MCF 10A (cell line): ENCODE measurements at places on chromosomes 1 and 21.
A peak's percentile ranks its signal among the peaks of the same experiment; 100 is the strongest.

GRCh38 chr1:180503280-180503862 is 994 bp upstream of the ACBD6 start:
- DNase-seq = peak; percentile 53

- DNase-seq = no peak
Measured at GRCh38 chr1:226470921-226471866, 63.3 kb upstream of the PARP1 start.

GRCh38 chr21:46295996-46296752 is 10.0 kb downstream of the YBEY start:
- DNase-seq = no peak

DNA sequence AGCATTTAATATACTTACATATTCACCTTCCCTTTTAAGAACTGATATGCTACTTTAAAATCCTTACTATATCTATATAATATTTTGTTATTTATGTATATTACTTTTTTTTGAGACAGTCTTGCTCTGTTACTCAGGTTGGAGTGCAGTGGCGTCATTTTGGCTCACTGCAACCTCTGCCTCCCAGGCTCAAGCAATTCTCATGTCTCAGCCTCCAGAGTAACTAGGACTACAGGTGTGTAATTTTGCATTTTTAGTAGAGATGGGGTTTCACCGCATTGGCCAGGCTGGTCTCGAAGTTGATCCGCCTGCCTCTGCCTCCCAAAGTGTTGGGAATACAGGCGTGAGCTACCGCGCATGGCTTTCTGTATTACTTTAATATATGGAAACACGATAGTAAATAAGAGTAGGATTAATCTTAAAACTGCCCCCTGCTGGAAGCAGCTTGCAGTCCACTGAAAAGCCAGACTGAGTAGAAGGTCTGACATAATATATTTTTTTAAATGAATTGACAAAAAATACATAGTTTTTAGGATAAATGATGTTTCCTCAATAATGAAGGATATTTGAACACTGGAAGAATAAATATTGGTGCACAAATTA is 24.4 kb downstream of the RCAN3 start:
- peak; percentile 38 for DNase-seq

GRCh38 chr1:235882816-235883215 is 16.1 kb upstream of the LYST start:
- no peak for DNase-seq

DNA sequence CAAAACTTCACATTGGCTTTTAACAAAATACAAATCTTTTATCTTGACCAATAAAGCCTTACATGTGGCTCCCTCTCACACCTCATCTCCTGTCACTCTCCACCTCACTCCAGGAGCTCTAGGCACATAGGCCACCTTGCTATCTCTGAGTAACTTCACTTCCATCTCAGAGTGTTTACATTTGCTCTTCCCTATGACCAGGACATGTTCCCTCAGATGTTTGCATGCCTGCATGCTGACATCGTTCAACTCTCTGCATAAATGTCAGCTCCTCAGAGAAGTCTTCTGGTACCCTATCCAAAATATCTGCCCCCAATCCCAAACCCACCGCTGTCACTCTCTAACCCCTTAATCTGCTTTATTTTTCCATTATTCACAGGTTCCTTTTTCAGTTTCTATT is 110.9 kb downstream of the TOMM20 start:
- DNase-seq = peak; percentile 25

DNA sequence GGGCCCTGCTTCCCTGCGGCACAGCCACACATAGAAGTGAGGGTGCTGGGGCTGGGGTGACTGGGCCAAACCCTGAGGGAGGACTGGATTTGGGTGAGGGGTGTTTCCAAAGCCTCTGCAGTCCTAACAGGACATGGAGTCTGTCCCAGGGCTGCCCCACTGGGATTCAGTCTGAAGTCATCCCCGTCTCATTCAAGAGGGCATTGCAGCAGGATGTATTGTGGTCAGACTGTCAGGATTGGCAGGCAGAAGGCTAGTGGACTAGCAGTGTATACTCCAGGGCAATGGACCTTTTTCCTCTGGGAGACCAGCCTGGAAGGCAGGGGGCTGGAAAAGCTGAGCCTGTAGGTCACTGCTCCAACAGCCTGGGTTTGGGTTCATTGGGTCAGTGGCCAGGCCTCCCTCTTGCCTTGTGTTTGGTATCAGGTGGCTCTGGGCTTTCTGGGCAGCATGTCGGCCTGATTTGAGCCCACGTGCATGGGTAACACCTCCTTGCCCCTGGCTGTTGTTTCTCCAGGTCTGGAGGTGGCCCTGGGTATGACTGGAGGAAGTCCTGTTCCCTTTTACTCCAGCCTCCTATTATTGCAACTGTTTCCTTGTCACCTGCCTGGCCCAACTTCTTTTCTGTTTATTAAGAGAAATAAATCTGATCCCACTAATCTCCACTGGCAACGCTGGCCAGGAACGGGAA is 41.0 kb upstream of the SYNC start:
- no peak for DNase-seq

GRCh38 chr1:204177133-204177532 is 11.0 kb upstream of the REN start:
- no peak for DNase-seq

- DNase-seq = peak; percentile 12
Measured at GRCh38 chr1:192153276-192153675, 5.0 kb upstream of the RGS18 start.

DNA sequence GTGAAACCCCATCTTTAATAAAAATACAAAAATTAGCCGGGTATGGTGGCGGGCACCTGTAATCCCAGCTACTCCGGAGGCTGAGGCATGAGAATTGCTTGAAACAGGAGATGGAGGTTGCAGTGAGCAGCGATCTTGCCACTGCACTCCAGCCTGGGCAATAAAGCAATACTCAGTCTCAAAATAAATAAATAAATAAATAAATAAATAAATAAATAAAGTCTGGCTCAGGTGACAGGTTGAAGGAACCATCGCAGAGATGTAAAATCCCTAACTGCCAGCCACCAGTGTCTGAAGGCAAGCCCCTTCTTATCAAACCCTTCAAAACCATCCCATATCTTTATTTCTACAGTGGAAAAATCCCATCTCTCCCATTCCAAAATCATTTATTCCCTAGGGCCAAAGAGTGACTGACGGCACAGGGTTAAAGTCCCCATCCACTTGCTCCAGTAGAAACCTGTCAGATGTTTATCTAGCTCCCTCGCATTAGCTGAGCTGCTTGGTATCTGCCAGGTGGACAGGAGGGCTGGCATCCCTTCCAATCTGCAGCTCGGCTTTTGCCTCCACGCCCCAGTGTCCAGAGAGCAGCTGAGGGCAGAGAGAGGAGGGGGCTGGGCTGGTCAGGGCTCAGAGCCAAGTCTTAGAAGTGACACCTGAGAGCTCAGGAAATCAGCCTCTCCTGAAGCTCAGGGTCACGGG is 5.0 kb downstream of the CSRP1 start:
- DNase-seq = peak; percentile 36

DNA sequence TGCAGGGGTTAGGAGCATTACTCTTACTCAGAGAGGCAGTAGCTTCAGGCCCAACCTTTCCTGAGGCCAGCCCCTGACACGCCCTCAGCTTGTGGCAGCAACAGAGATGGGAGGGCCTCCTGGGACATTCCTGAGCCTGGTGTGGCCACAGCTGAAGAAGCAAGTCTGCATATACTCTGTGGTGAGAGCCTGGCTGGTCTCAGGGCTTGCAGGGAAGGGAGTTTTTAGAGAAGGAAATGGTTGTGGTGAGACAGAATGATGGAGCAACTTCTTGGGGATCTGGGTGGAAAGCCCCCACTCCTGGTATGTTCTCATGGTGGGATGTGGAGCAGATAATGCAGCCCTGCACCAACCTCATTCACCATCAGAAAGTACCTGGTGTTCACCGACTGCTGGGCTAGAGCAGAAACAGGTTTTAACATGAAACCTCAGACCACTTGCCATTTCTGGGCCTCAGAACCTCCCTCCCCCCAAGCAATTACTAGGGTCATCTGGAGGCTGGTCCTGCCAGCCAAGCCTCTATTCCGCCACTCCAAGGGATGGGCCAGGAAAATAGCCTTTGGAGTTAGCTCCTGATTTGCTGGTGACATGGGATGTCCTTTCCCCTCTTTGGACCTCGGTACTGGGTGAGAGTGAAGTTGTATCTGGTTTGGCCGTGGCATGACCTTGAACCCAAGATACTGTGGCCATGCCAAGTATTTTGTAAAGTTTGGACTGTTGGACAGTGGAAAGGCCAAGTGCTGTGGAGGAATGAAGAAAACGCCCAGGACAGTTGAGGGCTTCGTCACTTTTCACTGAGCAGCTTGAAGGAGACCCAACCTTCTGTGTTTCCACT is 28.1 kb upstream of the RNF19B start:
- DNase-seq = peak; percentile 94

DNA sequence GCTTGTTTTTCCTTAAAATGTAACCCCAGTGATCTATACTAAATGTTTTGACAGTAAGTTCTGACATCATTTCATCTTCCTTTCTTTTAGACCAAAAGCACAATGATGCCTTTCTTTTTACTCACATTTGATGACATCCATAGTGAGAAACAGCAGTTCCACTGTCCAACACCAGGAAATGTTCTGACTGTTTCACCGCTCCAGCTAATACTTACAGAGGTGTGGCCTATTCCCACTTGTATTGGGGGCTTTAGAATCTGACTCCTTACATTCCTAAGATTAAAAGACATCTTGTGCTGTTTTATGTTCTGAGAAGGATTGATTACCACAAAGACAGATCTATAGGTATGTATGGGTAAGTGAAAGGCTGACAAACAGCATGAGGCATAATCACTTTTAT is 1018.2 kb upstream of the PRMT6 start:
- DNase-seq = no peak

DNA sequence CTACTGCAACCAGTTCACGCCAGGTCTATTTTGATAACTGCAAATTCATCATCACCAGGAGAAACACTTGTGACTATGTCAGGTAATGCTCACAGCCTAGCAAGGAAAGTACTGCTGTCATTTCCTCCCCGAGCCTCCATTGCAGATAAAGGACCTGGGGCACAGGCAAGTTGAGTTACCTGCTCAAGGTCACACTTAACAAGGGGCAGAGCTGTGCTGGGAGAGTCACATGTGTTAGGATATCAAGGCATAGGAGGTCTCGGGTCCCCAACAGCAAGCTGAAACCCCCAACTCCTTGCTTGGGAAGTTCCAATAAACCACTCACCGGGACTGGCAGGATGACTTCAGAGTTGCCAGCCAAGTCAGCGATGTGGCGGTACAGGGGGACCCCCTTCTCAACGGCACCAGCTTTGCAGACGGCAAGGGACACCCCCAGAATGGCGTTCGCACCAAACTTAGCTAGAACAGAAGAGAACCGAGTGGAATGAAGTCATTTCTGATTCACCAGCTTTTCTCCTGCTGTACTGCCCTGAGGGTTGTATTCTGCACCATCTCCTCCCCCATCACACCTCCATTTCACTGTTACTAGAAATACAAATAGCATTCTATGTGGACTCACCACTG is 11.6 kb downstream of the ENO1 start:
- DNase-seq = no peak

DNA sequence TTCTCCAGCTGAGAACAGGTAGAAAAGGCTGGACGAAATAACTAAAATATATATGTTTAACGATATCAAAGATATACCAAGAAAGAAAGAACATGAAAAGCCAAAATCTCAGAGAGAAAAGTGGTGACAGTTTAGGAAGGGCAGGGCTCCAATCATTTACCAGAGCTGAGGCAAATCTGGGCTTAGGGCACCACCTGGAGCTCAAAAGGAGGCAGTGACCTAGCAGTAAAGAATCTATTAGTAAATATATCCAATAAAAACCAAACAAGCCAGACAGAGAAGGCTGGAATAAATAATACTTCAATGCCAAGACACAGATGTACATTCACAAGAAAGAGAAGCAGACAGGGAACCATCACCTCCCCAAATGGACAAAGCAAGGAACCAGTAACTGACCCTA is 43.5 kb downstream of the CHIA start:
- peak; percentile 59 for DNase-seq

DNA sequence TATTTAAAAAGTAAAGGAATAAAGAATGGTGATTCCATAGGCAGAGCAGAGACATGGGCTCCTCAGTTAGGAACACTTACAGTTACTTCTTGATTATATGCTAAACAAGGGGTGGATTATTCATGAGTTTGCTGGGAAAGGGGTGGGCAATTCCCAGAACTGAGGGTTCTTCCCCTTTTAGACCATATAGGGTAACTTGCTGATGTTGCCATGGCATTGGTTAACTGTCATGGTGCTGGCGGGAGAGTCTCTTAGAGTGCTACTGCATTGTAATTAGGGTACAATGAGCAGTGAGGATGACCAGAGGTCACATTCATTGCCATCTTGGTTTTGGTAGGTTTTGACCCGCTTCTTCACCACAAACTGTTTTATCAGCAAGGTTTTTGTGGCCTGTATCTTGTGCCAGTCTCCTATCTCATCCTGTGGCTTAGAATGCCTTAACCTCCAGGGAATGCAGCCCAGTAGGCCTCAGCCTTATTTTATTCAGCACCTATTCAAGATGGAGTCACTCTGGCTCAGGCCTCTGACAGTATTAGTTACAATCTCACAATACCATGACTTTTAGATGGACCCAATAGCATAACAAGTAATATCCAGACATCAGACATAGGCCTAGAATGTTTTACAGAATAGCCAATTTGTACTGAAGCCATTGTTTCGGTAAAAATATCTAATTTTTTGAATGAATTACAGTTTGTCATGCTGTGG is 106.8 kb downstream of the ZBTB18 start:
- DNase-seq = no peak

DNA sequence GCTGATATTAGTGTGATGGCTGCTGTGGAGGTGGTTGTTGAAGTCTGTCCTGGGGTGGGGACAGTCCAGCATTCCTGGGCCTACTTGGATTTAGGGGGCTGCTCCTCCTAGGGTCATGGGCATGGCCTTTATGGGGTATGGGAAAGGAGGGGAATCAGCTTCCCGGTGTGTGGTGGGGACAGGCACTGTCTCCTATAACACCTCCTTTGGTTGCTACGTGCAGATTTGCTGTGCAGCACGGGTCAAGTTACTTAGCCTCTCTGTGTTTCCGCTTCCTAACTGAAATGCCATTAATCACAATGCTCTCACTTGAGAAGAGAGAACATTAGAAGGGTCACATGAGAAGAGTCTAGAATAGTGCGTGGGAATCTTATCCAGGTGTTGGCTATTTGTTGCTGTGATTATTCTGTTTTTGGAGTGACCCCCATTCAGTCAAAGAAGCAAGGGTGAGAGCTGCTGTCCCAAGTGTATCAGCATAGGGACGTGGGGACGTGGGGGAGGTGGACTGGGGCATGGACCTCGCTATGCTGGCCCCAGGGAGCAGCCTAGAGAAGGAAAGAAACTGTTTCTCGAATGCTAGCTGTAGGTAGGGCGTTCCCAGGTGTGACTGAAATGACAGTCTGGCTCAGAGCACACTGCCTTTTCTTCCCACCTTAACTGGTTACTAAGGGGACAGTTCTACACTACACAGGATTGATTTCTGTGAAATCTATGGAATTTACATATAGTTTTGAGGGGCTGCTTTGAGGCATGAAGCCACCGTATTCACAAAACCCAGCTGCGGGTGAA is 19.9 kb downstream of the SOX13 start:
- no peak for DNase-seq

- peak; percentile 25 for DNase-seq
Measured at GRCh38 chr1:219442611-219443061, 170.3 kb downstream of the ZC3H11B start.

DNA sequence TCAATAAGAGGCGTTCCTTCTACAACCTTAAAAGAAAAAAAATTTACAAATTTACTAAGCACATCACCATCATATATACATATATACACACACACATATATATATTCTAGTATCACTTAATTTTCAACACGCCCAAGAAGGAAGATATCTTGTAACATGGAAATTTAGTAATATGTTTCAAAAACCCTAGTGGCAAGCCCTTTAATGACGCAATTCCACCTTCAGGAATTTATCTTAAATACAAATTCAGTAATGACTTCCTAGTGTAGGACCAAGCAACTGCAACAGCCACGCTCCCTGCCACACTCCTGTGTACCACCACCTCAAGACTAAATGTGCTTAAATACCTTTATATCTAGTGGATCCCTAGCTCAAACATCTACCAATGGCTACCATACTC is 12.5 kb downstream of the LBR start:
- DNase-seq = no peak
